ENCODE measurements at places on chromosomes 6 and 20. TPM values are rescaled to one million over a fixed set of nuclear protein-coding genes. Genes with fewer than 3 reads are reported as not detected.

The OR14J1 gene
- total RNA-seq = not detected

The C6orf141 gene
- total RNA-seq = not detected

The PLEKHG1 gene
- total RNA-seq = 4.5 TPM

The FOXA2 gene
- total RNA-seq = not detected

The KIFC1 gene
- total RNA-seq = 0.35 TPM

The PRKN gene
- 3.9 TPM for total RNA-seq

The IL17A gene
- not detected for total RNA-seq

The SLC52A3 gene
- not detected for total RNA-seq

The KIAA0408 gene
- total RNA-seq = 0.23 TPM

The GPR6 gene
- not detected for total RNA-seq

The HLA-DRB1 gene
- not detected for total RNA-seq

The ADGRF4 gene
- total RNA-seq = not detected

The EPPIN gene
- not detected for total RNA-seq

The CCM2L gene
- total RNA-seq = 0.23 TPM

The CRYBG1 gene
- total RNA-seq = 3.7 TPM

The COL12A1 gene
- 72.5 TPM for total RNA-seq

The RPN2 gene
- total RNA-seq = 241 TPM

The DEFB118 gene
- not detected for total RNA-seq

The SNAI1 gene
- 2.9 TPM for total RNA-seq

The RNF39 gene
- total RNA-seq = not detected

The TCF15 gene
- total RNA-seq = 0.12 TPM

The MYBL2 gene
- 3.6 TPM for total RNA-seq

The FOXF2 gene
- 0.08 TPM for total RNA-seq

The HIVEP1 gene
- 5.1 TPM for total RNA-seq

The PKHD1 gene
- not detected for total RNA-seq

Measured in smooth muscle cell of the coronary artery (primary cell).